Stimulated activated CD8-positive, alpha-beta memory T cell treated with anti-CD3 and anti-CD28 coated beads, Interleukin-15, amount 100 ng/mL, for 4 hours (primary cell): ENCODE measurements at places on chromosomes 7 and 10.

GRCh38 chr7:130791746-130792145 is 57.7 kb upstream of the KLF14 start:
- DNase-seq = no peak

DNA sequence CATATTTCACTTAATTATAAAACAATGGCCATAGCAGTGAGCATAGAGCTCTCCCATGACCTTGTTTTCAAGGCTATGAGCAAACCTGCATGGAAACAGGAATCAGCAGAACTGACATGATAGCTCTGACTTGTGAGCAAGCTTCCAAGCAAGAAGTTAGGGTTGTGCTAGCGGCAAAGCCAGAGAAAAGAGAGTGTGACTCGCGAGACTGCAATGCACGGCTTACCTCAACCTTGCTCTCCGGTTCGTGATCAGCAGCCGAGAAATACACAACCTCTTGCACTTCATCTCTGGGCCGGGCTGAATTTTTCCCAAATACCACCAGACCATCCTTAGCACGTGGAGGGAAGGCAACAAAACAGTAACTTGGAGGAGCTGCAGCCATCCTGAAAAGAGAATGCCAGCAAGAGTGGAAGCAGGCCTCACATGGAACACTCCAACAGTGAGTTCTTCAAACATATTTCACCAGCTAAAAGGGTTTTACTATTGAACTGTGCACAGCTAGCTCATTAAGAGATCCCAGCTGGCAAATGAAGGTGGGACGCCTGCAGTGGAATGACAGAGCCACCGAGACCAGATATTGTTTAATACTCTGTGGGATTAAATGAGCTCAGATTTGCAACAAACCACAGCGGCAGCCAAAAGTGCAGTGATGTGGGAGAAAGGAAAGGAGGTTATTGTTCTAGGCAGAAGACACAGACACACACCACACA is 20.8 kb downstream of the SCRN1 start:
- no peak for DNase-seq

GRCh38 chr10:77625379-77625778 is 12.2 kb downstream of the KCNMA1 start:
- no peak for DNase-seq

DNA sequence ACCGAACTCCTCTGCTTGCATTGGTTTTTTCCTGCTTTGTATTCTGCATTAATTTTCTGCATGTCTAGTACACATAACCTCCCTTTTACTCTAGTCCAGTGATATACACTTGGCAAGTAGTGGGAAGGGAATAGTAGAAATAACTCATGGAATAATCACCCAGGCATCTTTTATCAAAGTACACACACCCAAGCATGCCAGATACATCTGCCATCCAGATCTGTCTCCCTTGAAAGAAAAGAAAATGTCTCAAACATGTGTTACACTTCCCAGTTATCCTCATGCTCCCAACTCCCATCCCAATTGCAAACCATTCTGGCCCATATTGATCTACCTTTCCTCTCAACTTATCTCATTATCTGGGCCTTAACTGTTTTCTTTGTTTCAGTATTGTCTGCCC is 79.0 kb downstream of the PHYHIPL start:
- DNase-seq = no peak

- no peak for DNase-seq
These were observed 102.8 kb upstream of the MBL2 start for GRCh38 chr10:52875336-52875735.

GRCh38 chr7:142438235-142438922 is 180.5 kb upstream of the PRSS58 start:
- DNase-seq = no peak

DNA sequence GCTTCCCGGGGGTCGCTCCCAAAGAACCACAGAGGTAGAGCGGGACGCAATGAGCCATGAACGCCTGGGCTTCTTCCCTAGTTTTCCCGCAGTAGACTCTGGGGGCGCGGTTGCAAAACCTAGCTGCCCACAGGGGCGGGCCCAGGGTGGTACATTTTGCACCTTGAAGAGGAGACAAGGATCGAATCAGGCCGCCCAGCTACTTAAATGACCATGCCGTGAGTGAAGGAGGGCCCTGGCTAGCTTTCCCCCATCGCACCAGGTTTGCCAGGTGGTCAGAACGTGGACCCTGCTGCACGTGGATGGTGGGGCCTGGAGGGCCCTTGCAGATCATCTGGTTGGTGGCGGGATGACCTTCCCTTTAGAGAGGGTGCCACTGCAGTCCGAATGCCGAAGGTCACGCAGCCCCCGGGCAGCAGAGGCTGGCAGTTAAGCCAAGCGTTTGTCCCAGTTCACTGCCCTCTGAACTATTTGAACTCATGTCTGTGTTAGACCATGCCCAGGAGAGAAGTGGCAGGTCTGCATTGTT is 604 bp upstream of the SHTN1 start:
- DNase-seq = no peak

DNA sequence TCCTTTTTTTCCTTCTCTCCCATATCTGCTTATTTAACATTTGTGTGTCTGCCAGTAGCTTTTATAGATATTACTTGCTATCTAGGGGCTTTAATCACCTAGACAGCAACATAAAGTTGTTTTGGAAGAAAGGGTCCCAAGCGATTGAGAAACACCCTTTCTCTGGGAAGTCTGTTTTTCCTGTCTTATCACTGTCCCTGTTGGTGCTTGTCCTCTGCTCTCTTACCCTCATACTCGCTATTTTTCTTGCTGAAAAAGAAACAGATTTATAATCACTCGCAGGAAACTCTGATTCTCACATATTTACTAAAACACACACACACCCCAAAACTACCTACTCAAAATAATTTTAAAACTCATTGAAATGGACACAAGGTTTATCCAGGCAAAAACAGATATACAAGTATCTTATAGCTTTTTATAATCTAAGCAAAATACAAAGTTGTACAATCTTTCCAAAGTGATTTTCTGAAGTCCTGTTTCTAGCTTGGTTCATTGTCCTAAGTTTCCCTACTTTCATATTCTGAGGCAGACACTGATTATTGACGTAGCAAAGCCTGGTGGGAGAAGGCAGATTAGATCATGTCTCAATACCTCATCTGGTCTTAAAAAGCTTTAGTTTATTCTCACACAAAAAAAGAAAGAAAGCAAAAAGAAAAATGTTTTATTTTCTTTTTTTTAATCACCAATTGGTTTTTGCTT is 157.3 kb downstream of the CACNA2D1 start:
- no peak for DNase-seq

GRCh38 chr7:50304911-50305582 is 531 bp downstream of the IKZF1 start:
- DNase-seq = no peak

- no peak for DNase-seq
These were observed 14.7 kb downstream of the CDNF start for GRCh38 chr10:14822879-14823755.
